ENCODE measurements at places on chromosomes 11 and 22. TPM values are rescaled to one million over a fixed set of nuclear protein-coding genes. Genes with fewer than 3 reads are reported as not detected.

Gene TBX1
- total RNA-seq = 0.28 TPM

Gene DEFB131B
- total RNA-seq = not detected

Gene SLC25A18
- 2.2 TPM for total RNA-seq

Gene DTX4
- total RNA-seq = 20.0 TPM

Gene C11orf97
- not detected for total RNA-seq

Gene OR8K3
- not detected for total RNA-seq

Gene DEUP1
- total RNA-seq = 0.38 TPM

Gene MS4A4A
- not detected for total RNA-seq

Gene SLC15A3
- total RNA-seq = 33.7 TPM

Gene C11orf91
- not detected for total RNA-seq

Gene HTR3A
- total RNA-seq = 6.5 TPM

Gene HEPN1
- not detected for total RNA-seq

- no peak for DNase-seq
Observed at GRCh38 chr11:90753546-90753945, 530.7 kb upstream of the CHORDC1 start.

GRCh38 chr11:114197799-114198500 is 98.2 kb upstream of the NNMT start:
- DNase-seq = no peak

- DNase-seq = no peak
Observed at GRCh38 chr11:9568161-9568853, 5.2 kb upstream of the WEE1 start.

- DNase-seq = no peak
Observed at GRCh38 chr22:20463324-20464095, 25.9 kb upstream of the SCARF2 start.

- DNase-seq = no peak
Observed at GRCh38 chr22:49933236-49934159, 15.1 kb downstream of the CRELD2 start.

GRCh38 chr11:46616551-46617133 is 385 bp downstream of the HARBI1 start:
- DNase-seq = no peak

DNA sequence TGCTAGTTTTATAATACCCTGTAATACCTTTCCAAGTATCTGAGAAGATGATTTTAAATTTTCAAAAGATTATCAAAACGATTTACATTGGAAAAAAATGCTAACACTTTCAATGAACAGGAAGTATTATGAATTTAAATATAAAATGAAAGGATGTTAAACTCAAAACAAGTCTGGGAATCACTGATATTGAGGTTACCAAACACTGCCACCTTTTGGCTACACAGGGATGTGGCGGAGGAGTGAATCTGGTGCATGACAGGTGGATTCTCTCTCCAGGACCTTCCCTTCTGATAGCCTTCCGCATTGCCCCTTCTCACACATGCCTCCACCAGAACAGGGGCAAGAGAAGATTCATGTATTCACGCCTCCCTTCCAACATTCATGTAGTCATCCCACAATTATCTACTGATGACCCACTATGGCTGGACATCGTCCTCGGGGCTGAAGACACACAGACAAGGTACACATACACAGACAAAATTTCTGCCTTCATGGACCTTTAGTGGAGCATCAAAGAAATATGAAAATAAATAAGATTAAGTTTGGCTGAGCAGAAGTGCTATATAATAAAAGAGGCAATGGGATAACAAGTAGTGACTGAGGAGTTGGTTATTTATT is 34.7 kb downstream of the ATG16L2 start:
- DNase-seq = no peak

GRCh38 chr22:43535336-43535735 is 123.5 kb downstream of the MPPED1 start:
- DNase-seq = no peak

DNA sequence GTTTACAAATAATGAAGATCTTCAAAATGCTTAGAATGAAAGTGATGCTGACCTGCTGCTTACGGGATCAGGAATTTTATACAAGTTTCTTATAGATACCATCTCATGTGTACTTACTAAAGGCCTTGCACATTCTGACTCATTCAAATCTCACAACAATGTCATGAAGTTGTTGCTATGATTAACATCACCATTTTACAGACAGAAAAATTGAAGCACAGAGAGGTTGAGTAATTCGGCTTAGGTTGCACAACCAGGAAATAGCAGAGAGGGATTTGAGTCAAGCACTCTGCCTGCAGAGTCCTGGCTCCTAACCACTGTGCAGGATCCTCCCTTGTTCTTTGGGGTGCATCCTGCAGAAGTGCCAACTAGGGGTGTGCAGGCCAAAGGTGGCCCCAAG is 471.9 kb downstream of the MIAT start:
- no peak for DNase-seq

GRCh38 chr11:27557226-27557625 is 50.7 kb upstream of the LIN7C start:
- no peak for DNase-seq

DNA sequence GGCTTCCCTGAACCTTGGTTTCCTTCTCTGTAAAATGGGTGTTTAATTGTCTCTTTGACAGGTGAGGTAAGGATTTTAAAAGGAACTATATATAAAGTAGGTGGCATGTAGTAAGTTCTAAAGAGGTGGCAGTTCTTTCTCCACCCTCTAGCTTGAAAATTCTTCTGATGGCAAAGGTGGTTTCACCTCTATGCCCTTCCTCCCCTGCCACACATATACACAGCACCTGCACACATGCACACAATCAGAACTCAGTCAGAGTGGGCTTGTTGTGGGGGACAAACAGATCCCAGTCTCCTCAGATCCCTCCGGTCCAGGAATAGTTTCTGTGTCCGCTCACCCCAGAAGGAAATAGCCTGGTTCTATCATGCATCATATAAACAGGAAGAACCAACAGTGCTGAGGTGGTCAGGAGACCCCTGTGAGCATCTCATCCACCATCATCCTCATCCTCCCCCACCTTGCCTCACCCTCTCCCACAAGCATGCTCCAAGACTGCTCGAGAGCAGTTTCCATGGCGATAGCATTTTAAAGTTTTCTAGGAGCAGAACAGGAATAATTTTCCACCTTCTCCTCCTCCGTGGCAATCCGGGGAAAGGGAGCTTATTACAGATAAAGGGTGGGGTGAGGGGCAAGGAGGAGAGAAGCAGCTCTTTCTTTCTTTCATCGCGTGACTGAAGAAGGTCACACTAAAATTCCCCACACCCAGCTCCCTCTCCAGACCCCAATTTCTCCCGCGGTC is 123.6 kb downstream of the CHST1 start:
- no peak for DNase-seq

- no peak for DNase-seq
Observed at GRCh38 chr11:130433357-130433756, 4.9 kb upstream of the ADAMTS8 start.

- DNase-seq = no peak
Observed at GRCh38 chr11:119567688-119568582, 145.0 kb upstream of the THY1 start.

GRCh38 chr11:95135155-95135554 is 45.5 kb downstream of the ENDOD1 start:
- no peak for DNase-seq

GRCh38 chr11:74057249-74058151 is 48.6 kb upstream of the UCP3 start:
- no peak for DNase-seq

- no peak for DNase-seq
Observed at GRCh38 chr22:44876921-44877320, 124.5 kb downstream of the ARHGAP8 start.

GRCh38 chr11:65209711-65210360 is 28.1 kb downstream of the CAPN1 start:
- DNase-seq = no peak

GRCh38 chr11:74444173-74444826 is 23.0 kb downstream of the KCNE3 start:
- no peak for DNase-seq

- DNase-seq = no peak
Observed at GRCh38 chr11:64670975-64671374, 52.0 kb downstream of the NRXN2 start.

GRCh38 chr11:61923166-61924063 is 6.0 kb upstream of the RAB3IL1 start:
- peak; percentile 62 for DNase-seq

DNA sequence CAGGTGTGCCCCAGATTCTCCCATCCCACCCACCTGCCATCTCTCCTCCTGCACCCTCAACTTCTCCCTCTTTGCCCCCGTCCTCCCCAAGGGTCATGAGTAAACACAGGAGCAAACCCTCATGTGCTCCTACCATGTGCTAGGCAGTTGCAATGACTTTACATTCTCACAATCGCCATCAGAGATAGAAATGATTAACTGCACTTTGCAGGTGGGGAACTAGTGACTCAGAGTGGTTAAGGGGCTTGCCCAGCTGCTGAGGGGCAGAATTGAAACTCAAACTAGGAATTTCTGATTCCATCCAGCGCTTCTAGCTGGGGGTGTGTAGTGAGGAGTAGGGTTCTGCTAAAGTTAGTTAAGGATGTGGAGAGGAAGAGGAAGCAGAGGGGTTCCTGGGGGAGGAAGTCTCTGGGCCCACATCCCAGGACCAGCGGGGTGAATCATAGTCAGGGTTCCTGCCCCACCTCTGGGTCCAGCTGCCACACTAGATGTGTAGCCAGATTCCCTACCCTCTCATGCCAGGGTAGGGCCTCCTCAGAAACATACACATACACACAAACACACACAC is 16.0 kb upstream of the PRG2 start:
- no peak for DNase-seq
